H1 (cell line): ENCODE measurements at places on chromosomes 5 and 9. TPM values are rescaled to one million over a fixed set of nuclear protein-coding genes. Genes with fewer than 3 reads are reported as not detected.

Gene C9orf153
- polyA plus RNA-seq, result 0.05 TPM in 1 of 2 replicates, not detected in the other

Gene FRMPD1
- 0.25 and 0.27 TPM in 2 replicates for polyA plus RNA-seq

- DNase-seq, result no peak
Measured at GRCh38 chr9:81079055-81079454, 610.3 kb downstream of the TLE1 start.

GRCh38 chr9:121262423-121262822 lies 5.5 kb upstream of the GSN start:
- no peak for DNase-seq

DNA sequence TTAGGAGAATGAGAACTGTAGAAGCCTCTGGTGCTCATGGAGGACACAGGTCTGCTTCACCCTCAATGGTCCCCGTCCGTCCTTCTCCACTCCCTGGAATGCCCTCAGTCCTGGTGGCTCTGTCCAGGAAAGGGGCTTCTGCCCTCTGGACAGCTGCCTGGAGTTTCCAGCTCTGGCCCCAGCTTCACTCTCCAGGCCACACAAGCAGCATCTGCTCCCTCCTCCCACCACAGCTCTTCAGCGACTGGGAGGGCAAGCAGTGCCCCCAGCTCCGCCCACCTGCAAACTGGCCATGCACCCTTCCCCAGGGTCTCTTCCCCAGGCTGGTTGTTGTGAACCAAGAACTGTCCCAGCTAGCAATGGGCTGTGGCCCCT lies 4.7 kb downstream of the SARDH start:
- no peak for DNase-seq

DNA sequence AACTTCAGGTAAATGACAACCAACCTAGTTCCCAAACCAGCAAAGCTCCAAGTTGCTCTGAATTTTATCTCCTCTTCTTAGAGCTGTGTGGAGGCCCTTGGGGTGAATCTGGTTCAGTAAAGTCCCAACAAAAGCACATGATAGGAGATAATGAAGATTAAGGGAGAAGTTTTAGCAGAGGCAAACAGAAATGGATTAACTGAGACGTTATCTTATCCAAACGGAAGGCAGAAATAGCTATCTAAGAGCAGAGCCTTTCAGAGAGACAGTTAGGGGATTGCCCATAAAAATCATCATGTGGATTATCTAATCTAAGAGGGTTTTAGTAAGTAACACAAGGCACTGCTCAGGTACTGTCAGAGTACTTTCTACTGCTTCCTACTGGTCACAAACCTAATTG lies 183.9 kb upstream of the ZNF618 start:
- DNase-seq, result no peak

DNA sequence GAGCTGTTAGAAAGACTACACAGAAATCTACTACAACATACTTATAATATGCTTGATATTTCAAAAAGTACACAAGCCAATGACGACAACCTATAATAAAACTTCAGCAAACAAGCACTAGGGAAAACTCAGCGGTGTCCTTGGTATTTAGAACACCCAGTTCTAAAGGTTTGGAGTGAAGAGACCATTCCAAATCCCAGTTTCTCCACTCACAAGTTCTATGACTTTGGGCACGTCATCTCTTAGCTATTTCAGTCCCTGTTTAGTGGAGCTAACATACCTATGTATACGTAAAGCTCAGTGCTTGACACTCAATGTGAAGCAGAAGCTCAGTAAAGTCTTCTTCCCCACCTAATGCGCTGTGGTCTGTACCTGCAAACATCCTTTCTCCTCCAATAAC lies 52.8 kb downstream of the MLLT3 start:
- DNase-seq, result no peak

- DNase-seq, result no peak
Measured at GRCh38 chr9:88387036-88387551, 1.1 kb upstream of the SPIN1 start.

Gene LRRC19
- polyA plus RNA-seq, result not detected in 2 replicates

- peak; percentile 38 for DNase-seq
Measured at GRCh38 chr9:134619983-134620661, 21.5 kb upstream of the COL5A1 start.

DNA sequence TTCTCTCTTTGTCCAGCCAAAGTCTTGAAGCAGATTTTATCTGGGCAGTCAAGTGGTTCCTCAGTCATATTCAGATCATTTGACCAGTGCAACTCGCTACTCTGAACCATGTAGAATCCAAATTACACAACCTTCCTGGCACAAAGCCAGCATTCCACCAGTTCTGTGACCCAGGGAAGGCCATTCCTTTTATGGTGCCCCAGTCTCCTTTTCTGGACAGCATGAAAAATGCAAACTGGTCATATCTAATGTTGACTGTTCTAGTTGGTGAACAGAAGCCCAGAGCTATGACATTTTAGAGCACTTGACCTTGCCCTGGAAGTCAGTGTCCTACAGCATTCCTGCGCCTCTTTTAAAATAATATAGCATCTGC lies 364.6 kb downstream of the BRINP1 start:
- no peak for DNase-seq

GRCh38 chr9:121831869-121832268 lies 180.4 kb downstream of the DAB2IP start:
- no peak for DNase-seq

Gene AGXT2
- polyA plus RNA-seq, result not detected in 2 replicates

DNA sequence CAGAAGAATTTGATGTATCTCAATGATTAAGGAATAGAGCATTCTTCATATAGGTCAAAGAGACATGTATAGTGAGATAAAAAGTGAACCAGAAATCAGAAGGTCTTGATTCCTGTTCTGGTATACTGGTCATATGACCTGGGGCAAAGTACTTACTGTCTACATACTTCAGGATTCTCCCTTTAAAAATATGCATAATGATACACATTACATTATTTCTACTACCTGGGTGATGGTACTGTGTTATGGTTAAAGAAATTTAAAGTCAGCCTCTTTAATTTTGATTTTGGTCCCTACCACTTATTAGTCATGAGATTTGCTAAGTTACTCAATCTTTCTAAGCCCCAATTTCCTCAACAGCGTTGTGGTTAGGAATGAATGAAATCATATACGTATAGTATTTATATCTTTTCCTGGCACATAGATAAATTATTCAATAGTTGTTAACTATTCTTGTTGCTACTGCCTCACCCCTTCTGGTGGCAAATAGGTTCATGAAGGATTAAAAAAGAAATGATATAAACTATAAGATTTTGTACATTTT lies 984.1 kb downstream of the TLE4 start:
- no peak for DNase-seq

DNA sequence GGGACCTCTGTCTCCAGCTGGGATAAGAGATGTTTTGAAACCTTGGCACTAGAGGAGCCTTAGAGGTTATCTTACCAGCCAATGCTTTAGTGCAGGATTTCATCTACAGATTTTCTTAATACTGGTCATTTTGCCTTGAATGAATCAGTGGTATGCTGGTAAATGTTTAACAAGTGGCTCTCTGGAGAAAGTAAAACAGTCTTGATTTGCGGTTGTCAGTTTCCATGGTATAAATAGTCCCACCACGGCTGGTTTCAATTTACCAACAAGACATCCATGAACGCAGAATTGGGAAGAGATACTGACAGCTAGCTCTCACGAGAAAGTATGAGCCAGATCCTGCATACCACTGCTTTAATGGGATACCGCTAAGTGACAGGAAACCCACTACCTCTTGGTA lies 56.7 kb upstream of the CXCL14 start:
- DNase-seq, result no peak

GRCh38 chr5:80672140-80672736 lies 17.5 kb upstream of the DHFR start:
- peak; percentile 77 for DNase-seq

Gene PCDHB11
- polyA plus RNA-seq, result 0.50 and 0.63 TPM in 2 replicates

DNA sequence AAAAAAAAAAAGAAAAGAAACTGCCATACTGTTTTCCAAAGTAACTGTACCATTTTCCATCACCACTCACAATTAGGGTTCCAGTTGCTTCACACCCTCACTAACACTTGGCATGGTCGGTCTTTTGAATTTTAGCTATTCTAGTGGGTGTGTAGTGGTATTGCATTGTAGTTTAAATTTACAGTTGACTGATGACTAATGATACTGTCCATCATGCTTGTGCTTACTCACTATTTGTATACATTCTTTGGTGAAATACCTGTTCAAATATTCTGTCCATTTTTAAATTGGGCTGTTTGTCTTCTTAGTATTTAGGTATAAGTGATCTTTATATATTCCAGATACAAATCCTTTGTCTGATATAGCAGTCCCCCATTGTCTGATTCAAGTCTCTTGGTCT lies 36.2 kb upstream of the ZNF169 start:
- DNase-seq, result no peak

DNA sequence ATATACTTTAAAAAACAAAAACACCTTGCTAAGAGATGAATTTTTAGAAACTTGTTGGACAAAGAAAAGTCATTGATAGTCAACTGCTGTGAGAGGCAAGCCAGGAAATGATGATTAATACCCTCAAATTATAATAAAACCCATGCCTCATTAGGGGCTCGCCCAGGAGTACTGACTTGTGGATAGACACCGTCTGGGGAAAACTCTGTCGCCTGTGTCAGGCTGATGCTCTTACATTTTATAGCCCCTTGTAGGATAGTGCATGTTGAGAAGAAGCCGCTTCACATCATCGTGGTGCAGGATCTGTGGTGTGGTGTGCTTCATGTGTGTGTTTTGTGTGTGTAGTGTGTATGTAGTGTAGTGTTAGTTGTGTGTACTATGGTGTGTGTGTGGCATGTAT lies 39.1 kb downstream of the SYK start:
- no peak for DNase-seq

DNA sequence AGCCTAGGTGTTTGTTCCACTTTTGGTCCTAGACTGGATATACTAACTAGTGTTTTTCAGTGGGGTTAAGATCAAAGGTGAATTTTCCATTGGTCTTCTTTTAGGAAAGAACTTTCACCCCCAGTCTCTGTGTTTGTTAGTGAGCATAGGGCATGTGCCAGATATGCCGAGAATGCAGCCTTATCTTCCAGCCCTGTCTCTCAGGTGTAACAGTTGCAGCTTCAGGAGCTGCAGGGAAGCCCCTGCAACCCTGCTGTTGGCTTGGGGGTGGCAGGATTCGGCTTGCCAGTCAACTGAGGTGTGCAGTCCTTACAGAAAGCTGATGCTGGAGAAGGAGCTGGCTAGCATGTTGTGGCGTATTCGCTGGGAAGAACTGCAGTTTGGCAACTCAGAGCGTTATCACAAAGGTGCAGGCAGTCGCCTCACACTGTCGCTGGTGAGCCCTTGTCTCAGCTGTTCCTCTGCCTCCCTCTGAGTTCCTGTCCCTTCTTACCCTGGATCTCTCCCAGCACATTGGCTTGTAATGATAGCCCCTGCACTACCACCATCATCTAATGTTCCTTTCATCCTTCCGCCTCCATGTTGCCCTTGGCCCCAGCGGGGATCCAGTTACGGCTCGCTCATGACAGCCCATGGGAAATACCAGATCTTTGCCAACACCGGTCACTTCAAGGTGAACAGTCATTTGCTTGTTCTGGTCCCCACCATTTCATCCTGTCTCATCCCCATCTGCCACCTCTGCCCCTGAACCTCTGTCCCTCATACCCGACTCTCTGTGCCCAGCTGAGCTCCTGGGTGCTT lies 10.1 kb downstream of the NPR2 start:
- no peak for DNase-seq

Gene FAM169A
- 9.0 and 12.6 TPM in 2 replicates for polyA plus RNA-seq

Gene CYSRT1
- 6.5 and 7.6 TPM in 2 replicates for polyA plus RNA-seq

DNA sequence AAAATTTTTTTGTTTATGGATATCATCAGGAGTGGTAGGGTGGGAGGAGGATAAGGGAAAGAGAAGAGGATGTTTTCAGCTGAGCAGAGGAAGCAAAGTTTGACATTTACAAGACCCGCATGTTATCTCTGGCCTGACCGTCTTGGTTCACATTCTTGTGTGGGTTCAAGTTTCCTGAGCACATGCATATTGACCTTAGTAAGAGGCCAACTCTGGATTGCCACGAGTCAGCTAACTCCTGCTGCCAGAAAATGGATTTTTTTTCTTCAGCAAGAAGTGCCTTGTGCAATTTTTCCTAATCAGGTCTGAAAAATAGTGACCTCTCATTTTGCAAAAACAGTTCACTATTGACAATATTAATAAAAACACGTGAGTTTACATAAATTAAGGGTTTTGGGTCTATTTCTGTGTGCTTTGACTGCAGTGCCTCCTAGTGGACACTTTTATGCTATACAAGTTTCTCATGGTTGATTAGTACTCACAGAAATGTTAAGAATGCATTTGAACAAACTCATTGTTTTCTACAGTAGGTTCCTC lies 27.1 kb upstream of the BASP1 start:
- DNase-seq, result no peak

Gene RASGRF2
- polyA plus RNA-seq, result 2.6 and 4.1 TPM in 2 replicates

- peak; percentile 51 for DNase-seq
Measured at GRCh38 chr5:109645707-109646192, 44.0 kb upstream of the MAN2A1 start.

Gene SHOC1
- polyA plus RNA-seq, result not detected in 2 replicates

DNA sequence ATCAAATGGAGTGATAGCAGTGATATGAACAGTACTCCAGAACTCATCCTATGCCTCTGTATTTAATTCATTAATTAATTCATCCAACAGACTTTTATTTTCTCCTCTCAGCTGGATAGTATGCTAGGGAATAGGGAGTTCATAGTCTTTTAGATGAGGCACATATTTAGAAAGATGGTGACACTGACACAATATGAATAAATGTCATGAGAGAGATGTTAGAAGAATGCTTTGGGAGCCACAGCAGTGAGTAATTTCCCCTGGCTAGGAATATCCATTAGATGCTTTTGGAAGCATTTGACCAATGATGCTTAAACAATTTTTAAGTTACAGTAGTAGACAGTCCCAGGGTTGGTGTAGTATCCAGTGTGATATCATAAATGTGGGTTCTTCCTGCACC lies 428.7 kb upstream of the SGCD start:
- no peak for DNase-seq

Gene INSYN2B
- not detected in 2 replicates for polyA plus RNA-seq

- DNase-seq, result no peak
Measured at GRCh38 chr9:36006549-36007315, 30.0 kb upstream of the RECK start.

Gene INSL4
- polyA plus RNA-seq, result not detected in 2 replicates

Gene CTNND2
- 7.4 and 9.8 TPM in 2 replicates for polyA plus RNA-seq

GRCh38 chr9:2928411-2928810 lies 84.5 kb upstream of the PUM3 start:
- no peak for DNase-seq

Gene ADGRD2
- polyA plus RNA-seq, result 0.41 and 1.2 TPM in 2 replicates

DNA sequence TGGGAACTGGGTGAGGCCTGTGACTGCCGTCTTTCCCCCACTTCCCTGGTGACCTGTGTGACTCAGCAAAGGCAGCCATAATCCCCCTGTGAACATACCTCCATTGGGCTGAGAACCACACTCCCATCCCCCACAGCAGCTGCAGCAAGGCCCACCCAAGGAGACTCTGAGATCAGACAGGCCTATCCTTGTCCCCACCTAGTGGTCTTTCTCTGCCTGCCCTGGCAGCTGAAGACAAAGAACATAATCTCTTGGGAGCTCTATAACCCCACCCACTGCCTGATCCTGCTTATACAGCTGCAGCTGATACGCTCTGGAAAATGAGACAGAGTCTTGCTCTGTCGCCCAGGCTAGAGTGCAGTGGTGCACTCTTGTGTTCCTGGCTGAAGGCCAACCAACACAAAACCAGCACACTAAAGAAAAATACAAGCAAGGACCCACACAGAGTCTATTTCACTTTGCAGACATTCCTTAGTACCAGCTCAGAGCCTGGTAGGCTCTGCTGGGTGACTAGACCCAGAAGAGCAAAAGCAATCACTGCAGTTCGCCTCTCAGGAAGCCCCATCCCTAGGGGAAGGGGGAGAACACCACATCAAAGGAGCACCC lies 106.7 kb downstream of the MCTP1 start:
- DNase-seq, result peak; percentile 70
